Activated CD8-positive, alpha-beta memory T cell treated with anti-CD3 and anti-CD28 coated beads for 48 hours (primary cell): ENCODE measurements at places on chromosomes 2 and 18.

- DNase-seq: no peak
Measured at GRCh38 chr2:48442610-48443360, 87.2 kb upstream of the STON1 start.

GRCh38 chr2:30847329-30847728 is 40.1 kb upstream of the CAPN13 start:
- no peak for DNase-seq

- DNase-seq: no peak
Measured at GRCh38 chr2:64655018-64655664, 1.4 kb upstream of the SERTAD2 start.

DNA sequence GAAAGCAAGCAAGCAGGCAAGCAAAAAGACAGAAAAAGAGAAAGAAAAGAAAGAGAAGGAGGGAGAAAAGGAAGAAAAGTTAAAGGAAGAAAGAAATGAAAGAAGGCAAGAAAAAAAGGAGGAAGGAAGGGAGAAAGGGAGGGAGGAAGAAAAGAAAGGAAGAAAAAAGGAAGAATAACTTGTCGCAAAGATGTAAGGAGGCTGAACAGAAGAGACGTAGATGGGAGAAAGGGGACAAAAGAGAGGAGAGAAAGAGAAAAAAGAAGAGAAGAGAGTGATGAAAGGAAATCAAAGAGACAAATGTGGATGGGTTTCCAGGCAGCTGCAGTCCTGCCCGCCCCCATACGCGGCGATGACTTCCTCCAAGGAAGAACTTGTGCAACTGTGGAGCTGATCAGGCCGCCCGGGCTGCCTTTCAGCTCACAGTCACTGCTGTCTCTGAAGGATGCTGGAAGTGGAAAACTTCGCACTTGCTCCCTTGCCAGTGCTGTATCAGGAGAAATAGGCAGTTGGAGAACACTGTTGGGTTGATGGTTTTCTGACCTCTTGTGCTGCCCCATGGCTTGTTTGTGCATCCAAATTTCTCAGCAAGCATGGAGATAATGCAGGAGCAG is 52.9 kb downstream of the TRIB2 start:
- no peak for DNase-seq

GRCh38 chr2:190210471-190210870 is 109.2 kb downstream of the HIBCH start:
- DNase-seq: no peak

- DNase-seq: no peak
Measured at GRCh38 chr18:66630831-66631230, 26.9 kb upstream of the CDH19 start.
